Retina (tissue), 1 donor: ENCODE measurements at places on chromosomes 5 and 9.

DNA sequence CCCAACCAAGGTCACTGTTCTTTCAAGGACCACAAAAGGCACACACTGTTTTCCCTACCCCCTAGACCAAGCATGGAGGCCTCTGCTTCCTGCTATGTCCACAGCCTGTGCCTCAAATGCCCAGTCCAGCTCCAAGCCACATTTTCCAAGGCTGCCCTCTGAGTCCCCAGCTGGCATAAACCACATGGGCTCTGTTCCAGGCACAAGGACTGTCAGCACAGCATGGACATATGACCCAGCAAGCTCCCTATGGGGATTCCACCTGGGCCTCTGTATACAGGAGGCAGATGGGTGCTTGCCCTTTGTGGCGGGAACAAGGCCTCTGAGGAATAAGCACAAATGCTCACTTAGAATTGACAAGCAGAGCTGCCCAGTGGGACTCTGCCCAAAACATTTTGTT is 115.2 kb downstream of the SPOCK1 start:
- DNase-seq: no peak

GRCh38 chr5:74300808-74301389 is 339.6 kb downstream of the ENC1 start:
- DNase-seq: no peak

DNA sequence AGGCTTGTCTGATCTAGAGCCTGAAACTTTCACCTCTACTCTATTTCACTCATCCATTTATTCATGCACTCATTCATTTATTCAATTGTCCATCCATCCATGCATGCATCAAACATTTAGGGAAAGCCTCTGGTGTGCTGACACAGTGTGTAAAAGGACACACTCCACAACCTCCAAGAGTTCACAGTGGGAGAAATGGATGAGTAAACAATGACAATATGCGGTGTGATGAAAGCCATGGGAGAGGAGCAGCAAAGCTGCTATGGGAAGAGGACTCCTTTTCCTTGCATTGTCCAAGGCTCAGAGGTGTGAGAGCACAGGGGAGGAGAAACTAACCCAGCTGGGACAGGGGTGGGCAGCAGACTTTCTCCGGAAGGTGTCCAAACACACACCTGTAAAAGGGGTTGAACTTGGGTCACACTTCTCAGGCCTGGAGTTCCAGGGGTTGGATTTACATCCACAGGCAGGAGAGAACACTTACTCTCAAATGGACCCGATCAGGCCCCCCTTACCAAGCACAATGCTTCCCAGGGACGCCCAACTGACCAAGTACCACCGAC is 21.2 kb upstream of the PFDN1 start:
- peak; percentile 13 for DNase-seq

- DNase-seq: no peak
Measured at GRCh38 chr9:71904076-71904475, 6.9 kb downstream of the ABHD17B start.

DNA sequence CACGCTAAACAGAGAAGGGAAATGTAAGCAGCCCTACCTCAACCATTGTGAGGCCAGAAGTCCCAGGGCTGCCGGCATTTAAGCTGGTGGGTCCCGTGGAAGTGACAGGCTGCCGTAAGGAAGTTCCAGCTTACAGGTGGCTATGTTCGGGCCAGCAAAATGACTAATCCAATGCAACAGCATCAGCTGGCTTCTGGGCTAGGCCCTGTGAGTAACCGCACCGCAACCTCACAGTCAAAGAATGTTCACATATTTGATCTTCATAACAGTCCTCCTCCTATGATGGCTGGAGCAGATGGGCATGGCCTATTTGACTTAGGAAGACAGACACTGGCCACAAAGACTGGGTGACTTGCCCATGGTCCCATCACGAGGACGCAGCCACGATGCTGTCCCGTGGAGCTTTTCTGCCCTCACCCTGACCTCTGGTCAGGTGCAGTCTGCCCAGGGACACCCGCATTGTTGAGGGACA is 88.2 kb downstream of the LIFR start:
- DNase-seq: no peak

DNA sequence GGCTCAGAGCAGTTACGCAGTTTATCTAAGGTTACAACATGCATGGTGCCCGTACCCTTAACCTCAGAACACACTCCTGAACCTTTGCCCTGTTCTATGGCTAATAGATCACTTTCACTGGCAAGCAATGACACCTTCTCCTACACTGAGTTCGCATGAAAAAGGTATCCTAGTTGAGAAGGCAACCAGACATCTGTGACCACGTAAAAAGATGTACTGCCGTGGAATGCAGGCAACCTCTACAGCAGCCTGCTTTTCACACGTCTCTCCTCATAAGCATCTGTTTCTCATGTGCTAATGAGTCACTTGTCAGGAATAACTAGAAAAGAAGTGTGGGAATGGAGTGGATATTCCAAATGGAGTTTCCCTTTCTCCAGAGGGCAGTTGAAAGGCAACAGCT is 71.4 kb downstream of the FBXO38 start:
- no peak for DNase-seq

DNA sequence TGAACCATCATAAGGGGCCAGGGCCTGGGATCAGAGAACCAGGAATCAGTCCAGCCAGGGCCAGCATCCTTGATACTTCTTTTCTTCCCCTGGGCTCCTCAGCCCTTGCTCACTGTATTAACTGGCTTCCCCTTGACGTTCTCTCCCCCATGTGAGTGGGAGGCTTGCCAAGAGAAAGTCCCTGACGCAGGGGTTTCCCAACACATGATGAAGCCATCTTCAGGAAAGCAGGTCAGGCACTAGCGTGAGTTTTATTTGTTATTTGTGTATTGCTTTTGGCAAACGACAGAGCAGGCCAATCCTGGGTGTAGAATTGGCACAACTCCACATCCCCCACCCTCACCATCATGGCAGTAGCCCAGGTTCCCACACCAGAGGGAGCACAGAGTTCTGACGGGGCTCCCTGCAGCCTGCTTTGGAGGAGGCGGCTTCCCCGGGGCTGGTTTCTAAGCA is 165.5 kb upstream of the NFIL3 start:
- no peak for DNase-seq

DNA sequence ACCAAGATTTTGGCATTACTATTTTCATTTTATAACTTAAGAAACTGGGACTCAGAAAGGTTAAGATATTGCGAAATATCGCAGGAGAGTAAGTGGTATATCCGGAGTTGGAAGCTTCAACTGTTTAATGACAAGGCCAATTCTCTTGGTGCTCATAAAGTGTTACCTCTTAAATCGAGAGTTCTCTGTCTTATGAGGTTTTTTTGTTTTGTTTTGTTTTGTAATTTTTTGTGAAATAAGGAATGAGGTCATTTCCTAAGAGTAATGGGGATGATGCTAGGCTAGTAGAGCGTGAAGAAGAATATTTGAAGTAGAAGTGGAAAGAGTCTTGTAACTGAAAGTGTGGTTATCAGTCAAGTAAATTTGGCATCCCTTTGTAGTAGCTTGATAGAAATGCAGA is 183.2 kb upstream of the DAB2 start:
- no peak for DNase-seq

GRCh38 chr5:6261256-6261655 is 117.1 kb downstream of the MED10 start:
- no peak for DNase-seq

- DNase-seq: no peak
Measured at GRCh38 chr9:133657120-133657661, 21.0 kb downstream of the DBH start.

DNA sequence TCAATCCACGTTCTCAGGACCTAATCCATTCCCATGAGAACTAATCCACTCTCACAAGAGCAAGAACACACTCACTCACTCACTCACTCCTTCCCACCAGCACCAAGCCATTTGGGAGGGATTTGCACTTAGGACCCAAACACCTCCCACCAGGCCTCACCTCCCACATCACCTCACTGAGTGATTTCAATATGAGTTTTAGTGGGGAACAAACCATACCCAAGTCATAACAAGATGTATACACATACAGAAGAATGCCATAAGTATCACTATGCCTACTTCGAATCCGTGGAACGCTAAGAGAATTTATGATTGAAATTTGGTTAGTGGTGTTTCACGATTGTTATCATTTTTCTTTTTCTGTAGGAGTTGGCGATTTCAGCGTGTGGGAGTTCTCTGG is 29.3 kb upstream of the CTSL start:
- DNase-seq: no peak

DNA sequence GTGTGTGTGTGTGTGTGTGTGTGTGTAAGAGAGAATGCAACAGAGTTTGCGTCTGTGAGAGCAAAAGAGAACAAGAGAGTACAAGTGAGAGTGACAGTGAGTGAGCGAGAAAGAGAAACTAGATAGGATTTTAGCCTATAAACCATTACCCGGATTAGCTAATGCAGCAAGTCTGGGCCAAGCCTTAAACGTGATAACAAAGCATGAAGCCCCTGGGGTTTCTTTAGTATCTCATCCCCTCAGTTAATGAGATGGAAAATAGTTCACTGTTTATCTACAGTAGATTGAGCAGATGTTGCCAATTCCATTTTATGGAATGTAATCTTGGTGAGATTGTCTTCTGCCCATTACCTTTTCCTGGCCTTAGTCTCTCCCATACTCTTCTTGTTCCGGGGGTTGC is 114.5 kb downstream of the MAT2B start:
- peak; percentile 35 for DNase-seq

DNA sequence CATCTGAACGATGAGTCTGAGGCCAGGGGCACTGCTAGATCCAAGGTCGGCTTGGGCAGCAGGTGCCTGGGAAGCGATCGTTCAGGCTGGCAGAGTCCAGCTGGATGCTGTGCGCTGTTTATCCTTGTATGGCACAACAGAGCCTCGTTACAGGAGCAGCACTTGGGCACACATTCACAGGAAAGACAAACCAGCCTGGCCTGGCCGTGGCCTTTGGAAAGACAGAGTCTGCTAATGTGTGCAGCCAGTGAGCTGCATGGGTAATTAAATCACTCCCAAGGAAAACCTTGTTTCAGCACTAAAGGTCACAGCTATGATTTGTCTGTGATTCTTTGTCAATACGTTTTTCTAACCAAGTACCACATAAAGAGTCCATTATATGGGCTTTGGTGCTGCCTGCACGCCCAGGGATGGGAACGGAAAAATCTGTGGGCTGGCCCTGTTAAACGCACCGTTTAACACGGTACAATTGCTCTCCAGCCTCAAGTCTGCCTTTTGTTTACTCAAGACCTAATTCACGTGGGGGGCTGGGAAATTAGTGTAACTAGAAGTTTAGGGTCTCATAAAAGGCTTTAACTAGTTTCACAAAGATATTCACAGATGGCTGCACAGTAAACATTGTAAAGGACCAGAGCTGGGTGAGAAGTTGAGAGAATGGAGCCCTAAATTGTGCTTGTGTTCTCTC is 509.3 kb downstream of the KDM4C start:
- peak; percentile 74 for DNase-seq

- DNase-seq: no peak
Measured at GRCh38 chr5:77844623-77845323, 68.6 kb upstream of the TBCA start.

DNA sequence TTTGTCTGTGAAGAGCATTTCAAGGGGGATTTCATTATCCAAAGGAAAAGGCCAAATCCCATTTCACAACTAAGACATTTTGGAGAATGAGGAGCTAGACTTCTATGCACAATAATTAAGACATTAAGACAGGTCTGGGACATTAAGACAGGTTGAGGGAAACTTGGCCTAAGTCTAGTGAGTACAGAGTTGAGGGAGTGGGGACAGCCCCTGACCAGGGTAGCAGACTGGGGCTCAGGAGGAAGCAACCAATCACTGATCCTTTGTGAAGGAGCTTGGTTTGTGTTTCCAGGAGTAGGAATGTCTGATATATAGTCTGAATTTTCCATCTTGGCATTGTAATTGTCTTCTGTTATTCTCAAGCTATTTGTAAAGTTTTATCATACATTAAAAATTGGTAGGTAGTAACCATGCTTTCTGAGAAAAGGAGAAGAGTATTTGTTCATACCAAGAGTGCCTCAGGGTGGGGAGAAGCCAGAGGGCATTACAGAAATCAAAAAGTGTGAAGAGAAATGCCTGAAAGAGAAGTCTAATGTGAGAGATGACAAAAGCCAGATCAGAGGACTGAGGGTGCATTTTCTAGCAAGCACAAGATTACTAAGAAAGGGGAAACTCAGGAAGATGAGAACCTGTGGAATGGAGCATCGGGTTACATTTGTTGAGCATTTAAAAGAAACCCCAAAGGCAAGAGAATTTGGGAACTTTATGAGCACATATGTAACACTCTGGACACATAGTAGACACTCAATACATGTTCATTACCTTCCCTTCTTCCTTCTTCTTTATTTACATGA is 189.3 kb upstream of the PIK3R1 start:
- no peak for DNase-seq

GRCh38 chr9:114367772-114368569 is 19.8 kb downstream of the AKNA start:
- no peak for DNase-seq

DNA sequence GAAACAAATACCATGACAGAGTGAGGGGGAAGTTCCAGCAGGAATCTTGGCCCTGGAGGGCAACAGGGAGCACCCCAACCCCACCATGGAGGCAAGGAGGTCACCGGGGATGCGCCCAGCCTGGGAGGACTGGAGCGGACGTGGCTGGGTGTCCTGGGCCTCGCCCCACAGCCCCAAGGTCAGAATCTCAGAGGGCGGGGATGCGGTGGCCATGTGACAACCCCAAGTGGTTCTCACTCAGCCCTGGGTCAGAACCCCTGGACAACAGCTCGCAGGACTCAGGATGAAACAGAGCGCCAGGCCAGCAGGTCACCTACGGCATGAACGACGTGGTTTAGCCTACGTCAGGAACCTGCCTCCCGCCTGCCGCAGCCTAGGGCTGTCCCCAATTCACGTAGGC is 64.0 kb upstream of the ZNF354A start:
- no peak for DNase-seq

DNA sequence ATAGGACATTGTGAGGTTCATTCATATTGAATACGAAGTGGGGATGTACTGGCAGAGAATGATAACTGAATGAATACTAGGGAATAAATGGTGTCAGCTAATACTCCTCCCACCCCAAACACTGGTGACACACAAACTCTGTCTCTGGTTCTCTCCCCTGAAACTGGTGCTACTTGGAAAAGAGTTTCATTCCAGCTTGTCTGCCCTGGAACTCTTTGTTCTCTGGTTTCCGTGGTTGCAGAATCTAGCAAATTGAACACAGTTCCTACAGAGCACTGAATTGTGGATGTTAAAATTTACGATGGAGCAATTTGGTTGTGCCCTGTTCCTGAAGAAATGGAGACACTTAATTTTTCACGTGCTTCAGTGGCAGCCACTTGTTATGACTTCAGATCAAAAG is 181.7 kb downstream of the KCTD16 start:
- no peak for DNase-seq

- no peak for DNase-seq
Measured at GRCh38 chr9:96164268-96164683, 137.7 kb downstream of the HSD17B3 start.

DNA sequence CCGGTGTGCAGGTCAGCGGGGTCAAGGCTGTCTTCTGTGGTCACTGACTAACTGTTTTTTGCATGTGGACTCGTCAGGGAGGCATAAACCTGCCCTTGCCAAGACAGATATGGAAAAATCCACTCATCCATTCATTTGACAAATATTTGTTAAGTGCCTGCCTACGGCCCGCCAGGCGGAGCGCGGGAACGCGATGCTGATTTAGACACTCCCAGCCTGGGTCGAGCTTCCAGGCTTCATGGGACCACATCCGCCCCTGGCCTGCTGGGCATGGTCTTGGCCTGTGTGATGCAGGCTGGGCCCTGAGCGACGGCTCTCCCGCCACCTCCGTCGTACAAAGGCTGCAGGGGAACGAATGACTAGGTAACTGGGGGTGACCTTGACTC is 18.1 kb downstream of the MYMK start:
- DNase-seq: no peak

GRCh38 chr9:127921557-127922120 is 4.8 kb upstream of the ST6GALNAC4 start:
- peak; percentile 80 for DNase-seq
